ENCODE measurements at places on chromosomes 4 and X. TPM values are rescaled to one million over a fixed set of nuclear protein-coding genes. Genes with fewer than 3 reads are reported as not detected.

Gene NEIL3
- 3.2 TPM for polyA plus RNA-seq

Gene CITED1
- polyA plus RNA-seq: 0.25 TPM

Gene ATOH1
- polyA plus RNA-seq: not detected

Gene BANK1
- polyA plus RNA-seq: not detected

Gene REPS2
- polyA plus RNA-seq: 0.03 TPM

Gene BCLAF3
- polyA plus RNA-seq: 4.4 TPM

GRCh38 chrX:139766545-139766983, 58.6 kb upstream of the MCF2 start:
- DNase-seq: no peak

- DNase-seq: no peak
Observed at GRCh38 chr4:105541420-105541819, 11.0 kb upstream of the ARHGEF38 start.

DNA sequence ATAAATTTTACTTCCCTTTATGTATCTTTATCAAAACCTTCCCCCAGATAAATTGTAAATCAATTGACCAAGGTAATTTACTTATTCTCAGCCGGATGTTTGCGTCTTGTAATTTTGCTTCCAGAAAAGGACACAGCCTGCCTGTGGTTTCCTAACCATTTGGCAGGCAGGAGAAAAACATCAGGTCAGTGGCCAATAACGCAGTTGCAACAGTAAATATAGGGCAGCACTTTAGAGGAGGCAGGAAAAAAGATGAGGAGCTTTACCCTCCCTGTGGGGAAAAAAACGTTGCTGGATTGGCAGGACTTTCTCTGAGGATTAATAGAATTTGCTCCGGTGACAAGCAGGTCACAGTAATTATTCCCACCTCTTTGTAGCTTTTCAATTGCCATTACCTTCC, 2618.1 kb downstream of the ARAP2 start:
- no peak for DNase-seq

DNA sequence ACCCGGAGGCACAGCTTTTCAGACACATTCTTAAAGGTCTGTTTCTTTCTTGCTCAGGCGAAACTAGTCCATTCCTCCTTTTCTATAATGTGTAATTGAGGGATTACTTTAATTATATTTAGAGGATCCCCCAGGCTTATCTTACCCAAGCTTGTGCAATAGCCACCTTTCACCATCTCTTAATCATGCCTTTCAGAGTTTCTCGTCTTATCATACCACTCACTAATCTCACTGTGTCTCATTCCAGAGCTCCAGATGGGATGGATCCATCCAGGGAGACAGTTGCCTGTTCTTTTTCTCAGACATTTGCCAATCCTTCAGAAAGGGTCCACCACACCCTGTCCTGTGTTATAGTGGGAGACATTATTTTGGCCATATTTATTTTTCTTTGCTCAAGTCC, 12.5 kb downstream of the SPARCL1 start:
- DNase-seq: no peak

- no peak for DNase-seq
Observed at GRCh38 chrX:119640731-119641170, 34.5 kb upstream of the NKRF start.

DNA sequence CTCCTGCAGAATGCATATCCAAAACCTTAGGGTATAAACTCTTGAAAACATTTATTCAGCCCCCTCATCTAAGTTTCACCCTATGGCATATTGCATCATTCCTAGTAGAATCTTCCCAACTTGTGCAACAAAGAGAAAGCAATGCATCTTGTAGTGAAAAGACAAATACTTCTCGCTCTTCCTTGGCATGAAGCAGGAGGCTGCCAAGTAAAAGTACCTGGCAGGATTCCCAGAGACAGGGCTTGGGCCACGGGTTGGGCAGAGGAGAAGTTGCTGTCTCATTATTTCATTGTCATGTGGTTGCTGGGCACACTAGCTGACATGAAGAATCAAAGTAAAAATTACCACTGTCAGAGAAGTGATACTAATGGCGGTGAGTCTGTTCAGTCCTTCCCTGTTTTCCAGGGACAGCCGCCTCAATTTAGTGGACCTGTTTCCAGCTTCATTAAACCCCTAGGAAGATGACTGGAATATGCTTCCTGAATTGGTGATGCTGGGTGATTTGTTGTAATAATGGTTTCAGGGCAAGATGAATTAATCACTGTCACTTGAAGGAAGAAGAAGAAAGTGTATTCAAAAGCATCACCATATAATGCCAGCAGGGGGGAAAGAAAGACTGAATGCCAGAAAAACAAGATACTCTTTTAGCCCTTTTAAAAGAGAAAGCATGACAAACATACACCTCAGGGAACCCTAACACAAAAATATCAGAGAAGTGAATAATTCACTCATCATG, 380.5 kb upstream of the IGFBP7 start:
- no peak for DNase-seq

DNA sequence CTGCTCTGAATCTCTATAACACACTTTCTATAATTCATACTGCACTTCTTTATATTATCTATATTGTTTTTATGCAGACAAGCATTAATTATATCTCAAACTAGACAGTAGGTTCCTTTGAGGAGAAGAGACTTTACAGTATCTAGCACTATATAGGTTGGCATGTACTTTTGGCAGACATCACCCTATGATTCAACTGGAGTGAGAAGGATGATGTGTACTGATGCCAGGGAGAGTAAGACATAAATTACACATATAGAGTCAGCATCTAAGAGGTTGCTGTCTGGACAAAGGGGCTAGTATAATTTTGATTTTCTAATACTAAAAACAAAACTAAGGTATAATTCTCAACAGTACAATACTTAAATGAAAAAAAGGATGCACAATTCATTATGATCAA, 5.1 kb upstream of the RBM41 start:
- peak; percentile 26 for DNase-seq

DNA sequence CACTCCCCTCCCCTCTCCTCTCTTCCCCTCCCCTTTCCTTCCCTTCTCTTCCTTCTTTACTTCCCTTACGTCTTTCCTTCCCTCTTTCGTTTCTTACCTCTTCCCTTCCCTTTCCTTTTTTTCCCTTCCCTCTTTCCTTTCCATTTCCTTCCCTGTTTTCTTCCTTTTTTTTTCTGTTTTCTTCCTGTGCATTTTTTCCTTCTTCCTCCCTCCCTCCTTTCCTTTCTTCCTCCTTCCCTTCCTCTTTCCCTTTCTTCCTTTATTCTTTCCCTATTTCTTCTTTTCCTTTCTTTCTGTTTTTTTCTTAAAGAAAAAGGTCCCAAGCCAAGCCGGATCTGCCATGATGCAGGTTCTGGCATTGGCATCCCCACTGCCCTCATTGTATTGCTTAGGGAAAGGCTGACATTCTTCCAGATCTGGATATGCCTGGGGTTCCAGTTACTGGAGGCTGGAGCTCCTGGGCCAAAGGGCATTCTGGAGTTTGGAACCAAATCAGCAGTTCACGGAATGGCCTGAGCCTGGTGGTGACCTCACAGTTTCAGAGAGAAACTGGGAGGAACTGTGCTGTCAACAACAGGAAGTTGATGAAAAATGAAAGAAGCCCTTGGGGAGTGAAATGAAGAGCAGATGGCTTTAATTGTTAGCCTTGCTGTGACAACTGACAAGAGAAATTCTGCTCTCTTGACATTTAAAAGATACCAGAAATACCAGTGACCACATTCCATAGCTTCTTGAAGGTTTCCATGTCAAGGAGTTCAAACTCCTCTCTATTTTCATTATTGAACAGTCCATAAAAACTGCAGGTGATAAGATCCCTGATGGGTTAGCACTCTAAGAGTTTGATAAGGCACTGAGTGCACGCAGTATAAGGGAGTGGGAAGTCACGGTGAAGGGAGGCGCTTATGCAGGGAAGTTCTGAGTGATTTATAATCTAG, 622.1 kb downstream of the SPRY1 start:
- DNase-seq: peak; percentile 59

GRCh38 chr4:174934360-174934759, 16.2 kb downstream of the ADAM29 start:
- no peak for DNase-seq

- no peak for DNase-seq
Observed at GRCh38 chrX:154356596-154356995, 17.8 kb downstream of the FLNA start.

DNA sequence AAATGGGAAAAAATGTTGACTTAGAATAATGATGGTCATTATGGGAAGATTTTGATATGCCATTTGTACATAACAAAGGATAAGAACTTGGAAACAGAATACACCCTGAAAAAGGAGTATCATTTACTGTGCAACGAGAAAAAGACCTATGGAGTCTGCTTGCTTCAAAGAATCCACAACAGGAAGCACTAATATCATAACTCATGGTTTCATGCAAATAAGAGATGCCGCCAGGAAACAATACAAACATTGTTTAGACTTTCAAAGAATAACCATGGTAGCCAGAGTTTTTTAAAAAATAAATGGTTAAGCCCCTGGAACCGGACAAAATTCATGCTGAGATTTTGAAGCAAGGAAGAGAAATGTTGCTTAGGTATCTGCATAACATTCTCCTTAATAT, 139.9 kb upstream of the ETNPPL start:
- no peak for DNase-seq

GRCh38 chr4:73573794-73574528, 46.3 kb downstream of the RASSF6 start:
- DNase-seq: peak; percentile 74

Measured in GM23248 (cell line).